Stimulated activated CD4-positive, alpha-beta T cell treated with anti-CD3 and anti-CD28 coated beads, TNF-alpha, amount 100 ng/mL, for 1 hour (primary cell): ENCODE measurements at places on chromosomes 2 and 18.
A peak's percentile ranks its signal among the peaks of the same experiment; 100 is the strongest.

GRCh38 chr2:18094277-18094676 is 215.8 kb downstream of the KCNS3 start:
- DNase-seq, result no peak

DNA sequence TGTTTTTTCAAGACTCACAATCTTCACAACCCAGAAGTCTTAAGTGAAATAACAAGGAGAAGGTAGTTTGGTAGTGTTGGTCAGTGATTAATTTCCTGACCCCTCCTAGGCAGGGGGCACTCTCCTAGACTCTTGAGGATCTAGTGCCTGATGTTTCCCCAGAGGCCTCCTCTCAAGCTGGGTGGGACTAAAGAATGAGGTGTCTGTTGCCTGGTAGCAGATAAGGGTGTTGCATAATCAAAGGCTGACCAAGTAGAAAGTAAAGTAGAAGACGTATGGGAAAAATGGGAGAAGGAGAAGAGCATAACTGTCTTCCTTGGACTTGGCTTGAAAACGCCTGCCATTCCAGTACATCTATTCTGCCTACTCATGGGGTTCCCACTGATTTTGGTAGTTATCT is 37.8 kb downstream of the VIT start:
- DNase-seq, result no peak

DNA sequence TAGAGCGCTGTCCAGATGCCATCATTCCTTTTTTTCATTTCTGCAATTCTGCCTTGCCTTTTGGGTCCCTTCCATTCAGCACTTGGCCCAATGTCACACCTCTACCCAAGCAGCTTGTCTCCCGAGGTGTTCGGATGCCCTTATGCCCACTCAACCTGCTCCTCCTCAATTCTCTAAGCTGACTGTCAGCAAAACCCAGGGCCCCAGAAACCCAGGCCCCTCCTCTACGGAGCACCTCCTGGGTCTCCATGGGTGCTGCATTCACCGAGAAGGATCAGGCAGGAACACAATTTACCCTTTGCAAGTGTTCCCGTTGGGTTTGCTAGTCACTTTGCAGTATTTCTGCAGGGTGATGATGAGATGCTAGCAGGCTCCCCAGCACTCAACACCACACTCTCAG is 86.7 kb upstream of the RAB6C start:
- no peak for DNase-seq

DNA sequence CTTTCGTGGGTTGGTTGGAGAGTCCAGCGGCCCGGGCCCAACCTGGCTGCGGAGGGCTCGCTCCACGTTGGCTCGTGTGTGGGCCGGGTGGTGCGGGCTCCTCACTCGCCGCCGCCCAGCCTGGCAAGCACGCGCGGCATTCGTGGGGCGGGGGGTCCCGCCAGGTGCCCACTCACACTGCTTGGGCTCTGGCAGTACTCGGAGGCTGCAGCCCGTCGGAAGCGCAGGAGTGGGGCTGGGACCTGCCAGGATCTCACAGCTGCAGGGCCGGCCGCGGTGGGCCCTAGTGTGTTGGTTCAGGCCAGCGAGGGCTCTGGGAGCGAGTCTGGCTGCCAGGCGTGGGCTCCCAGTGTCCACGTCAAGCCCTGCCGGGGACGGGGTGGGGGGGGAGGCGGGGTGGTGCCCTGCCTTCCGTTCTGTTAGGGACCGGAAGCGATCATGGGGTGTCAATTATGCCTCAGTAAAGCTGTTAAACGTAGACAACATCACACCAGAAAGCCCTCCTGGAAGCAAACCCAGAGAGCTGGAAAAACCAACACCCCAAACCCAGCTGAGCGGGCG is 1.0 kb upstream of the HS6ST1 start:
- no peak for DNase-seq

DNA sequence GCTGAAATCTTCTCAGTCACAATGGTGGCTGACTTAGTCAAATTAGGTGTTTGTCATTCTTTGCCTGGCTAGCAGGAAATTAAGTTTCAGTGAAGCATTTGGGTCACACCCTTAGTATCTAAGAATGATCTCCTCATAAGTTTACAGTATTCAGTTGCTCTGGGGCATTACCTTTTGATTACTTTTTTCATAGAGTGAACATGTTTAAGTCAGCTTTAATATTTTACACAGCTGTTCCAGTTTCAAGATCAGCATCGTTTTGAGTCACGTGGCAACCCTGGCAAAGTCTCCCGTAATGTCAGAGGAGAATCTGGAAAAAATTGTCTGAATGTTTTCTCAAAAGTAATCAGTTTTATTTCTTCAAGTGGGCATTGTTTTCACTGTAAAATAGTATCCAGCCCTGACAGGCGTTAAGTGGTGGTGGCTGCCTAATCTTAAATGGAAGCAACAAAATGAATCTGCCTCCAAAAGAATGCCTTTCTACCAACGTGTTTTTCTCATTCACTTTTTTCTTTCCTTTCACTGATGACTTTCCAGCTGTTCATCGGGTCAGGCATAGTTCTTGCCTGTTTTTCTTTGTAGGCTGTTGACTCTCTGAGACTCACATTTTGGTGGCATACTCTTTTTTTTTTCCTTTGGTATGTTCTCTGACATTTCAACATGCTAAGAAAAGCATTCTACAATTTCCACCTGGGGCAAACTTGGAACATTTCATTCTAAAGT is 319.6 kb upstream of the TCF4 start:
- no peak for DNase-seq

DNA sequence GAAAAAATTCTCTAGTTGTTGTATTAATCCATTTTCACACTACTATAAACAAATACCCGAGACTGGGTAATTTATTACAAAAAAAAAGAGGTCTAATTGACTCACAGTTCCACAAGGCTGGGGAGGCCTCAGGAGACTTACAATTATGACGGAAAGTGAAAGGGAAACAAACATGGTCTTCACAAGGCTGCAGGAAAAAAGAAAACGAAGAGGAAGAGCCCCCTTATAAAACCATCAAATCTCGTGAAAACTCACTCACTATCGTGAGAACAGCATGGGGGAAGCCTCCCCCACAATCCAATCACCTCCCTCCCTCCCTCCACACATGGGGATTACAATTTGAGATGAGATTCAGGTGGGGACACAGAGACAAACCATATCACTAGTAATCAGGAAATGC is 61.7 kb upstream of the SPTBN1 start:
- DNase-seq, result no peak

DNA sequence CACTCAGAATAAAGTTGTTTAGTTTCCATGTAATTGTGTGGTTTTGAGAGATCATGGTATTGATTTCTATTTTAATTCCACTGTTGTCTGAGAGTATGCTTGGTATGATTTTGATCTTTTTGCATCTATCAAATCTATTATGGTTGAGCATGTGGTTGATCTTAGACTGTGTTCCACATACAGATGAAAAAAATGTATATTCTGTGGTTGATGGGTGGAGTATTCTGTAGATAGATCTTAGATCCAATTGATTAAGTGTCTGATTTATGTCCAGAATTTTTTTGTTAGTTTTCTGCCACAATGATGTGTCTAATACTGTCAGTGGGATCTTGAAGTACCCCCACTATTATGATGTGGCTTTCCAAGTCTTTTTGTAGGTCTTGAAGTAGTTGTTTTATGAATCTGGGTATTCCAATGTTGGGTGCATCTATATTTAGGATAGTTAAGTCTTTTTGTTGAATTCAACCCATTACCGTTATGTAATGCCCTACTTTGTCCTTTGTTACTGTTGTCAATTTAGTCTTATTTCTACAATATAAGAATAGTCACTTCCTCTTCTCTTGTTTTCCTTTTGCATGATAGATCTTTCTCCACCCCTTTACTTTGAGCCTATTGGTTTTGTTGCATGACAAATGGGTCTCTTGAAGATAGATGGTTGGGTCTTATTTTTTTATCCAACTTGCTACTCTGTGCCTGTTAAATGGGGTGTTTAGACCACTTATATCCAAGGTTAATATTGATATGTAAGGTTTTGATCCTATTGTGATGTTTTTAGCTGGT is 101.8 kb downstream of the TRABD2A start:
- DNase-seq, result no peak

DNA sequence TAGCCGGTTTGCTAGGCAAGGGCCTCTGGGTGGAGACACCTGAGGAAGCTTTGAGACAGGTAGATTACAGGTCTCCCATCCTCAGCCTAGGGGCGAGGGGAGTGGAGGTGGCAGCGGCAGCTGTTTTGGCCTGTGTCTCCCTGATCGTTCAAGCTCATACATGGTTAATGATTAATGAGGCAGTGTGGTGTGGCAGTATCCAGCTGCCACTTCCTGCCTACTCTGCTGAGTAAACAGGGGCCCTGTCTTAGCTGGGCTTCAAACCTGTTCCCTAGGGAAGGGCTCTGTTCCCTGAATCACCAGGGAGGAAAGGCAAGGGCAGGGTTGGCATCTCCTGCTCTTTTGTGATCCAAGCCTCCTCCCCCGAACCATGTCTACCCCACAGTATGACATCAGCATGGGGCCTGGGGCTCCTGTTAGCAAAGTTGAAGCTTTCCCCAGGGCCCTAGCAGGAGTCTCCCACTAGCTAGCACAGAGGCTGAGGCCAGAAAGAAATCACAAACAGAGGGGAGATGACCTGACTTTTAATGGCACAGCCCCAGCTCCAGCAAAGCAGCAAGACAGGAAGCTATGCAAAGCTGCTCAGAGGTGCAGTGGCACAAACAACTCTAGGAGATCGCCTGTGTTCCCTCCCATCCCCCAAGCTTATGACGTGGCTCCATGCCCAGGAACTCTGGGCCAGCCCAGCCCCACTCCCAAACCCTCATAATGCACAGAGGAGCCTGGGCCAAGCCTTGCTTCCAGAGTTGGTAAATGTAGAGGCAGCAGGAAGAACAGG is 3.7 kb upstream of the TUBA4B start:
- DNase-seq, result peak; percentile 24

DNA sequence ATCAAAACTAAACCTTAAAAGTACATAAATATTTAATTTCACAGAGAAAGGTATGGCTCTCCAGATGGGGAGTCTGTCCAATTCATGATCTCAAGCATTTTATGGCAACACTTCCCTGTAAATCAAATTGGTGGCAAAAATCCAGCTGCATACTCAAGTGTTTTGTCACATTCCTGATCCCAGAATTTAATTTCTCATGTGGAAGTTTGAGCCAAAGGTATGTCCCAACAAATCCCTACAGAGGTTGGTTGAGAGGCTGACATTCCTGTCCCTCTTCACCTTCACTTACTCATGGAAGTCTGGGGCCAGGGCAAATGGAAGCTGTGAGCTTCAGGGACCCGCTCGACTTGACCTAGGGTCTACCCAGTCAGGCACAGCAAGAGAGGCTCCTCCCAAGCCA is 17.7 kb downstream of the KLF7 start:
- DNase-seq, result no peak

DNA sequence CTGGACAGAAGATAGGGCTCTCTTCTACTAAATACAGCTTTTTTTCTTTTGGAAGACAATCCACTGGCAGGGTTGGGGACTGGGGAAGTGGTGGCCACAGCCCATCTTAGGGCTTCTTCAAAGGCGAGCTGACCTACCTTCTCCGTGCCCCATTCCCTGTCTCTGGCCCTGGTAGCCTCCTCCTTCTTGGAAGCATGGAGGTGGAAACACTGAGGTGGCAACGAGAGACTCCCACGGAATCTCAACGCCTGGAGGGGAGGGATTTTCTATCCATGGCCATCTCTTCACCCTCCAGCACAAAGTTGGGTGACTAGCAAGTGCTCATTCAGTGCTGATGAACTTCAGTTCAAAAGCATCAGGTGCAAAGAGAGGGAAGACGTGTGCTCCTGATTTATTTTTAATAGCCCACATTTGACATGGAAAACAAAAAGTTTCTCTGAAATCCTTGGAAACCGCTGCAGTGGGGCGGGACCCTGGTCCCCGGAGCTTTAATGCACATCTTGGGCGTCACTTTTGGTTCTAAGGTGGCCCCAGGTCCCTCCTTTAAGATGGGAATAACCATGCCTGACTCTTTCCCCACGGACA is 633 bp upstream of the ARMC9 start:
- no peak for DNase-seq

DNA sequence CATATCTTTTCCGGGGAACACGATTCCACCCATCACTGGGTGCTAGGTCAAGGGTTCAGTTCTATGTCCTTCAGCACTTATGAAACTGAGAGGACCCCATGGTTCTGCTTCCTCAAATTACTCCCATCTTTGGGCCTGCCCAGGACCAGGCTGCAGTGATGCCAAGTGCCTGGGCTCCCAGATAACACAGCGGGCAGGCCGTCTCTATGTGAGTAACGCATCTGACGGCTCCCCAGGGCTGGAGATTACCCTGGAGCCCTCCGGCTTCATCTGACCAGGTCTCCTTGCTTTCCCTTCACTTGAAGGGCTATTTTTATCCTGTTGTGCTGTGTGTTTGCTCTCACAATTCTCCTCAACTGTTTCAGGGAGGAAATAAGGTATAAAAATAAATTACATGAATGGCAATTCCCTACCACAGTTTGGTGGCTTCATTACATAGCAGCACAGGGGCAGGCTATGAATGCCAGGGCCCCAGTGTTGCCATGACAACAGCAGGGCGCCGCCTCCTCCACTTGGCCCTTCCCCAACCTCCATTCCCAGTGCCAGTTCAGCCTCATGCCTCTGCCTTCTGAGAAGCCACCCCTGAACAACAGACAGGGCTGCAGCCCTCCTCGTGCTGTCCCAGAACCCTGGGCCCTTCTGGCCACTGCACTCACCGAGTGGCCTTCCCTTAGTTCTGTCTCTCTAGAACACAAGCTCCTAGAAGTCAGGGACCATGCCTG is 25.4 kb upstream of the TMEM131 start:
- DNase-seq, result no peak

- no peak for DNase-seq
Observed at GRCh38 chr2:96409820-96410164, 74.2 kb downstream of the NCAPH start.

- no peak for DNase-seq
Observed at GRCh38 chr18:24474406-24474805, 14.0 kb downstream of the HRH4 start.

DNA sequence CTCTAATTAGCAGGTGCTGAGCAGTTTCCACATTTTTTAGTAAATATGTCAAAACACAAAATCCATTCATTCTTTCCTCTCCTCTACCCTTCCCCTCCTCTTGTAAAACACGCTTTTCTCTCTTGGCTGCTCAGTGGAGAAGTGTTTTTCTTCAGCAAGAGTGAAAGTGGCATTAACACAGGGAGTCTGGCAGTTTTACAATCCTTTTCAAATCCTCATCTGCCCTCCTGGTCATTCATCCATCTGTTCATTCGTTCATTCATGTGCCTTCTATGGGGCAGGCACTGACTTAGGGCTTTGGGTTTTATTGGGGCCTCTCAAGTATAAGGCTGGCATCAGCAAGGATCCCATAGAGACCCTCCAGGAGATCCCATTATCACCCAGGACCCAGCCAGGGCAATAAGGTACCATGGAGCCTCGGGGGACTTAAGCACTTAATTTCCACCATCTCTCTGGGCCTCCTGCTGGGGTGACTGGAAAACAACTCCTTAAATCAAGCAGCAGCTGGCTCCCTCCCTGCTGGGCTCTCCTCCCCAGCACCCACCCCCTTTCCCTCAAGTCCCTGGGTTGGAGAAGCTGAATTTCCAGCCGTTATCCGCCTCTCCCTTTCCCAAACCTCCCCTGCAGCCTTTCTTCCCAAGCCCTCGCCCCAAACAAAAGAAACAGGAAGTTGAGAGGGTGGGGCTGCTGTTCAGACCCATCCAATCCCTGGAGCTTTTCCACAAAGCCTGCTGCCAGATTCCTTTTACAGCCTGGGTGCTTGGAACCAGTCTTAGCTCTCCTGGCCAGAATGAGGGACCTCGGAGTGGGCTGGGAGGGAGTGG is 32.6 kb downstream of the MARCHF4 start:
- DNase-seq, result no peak
